ENCODE measurements at places on chromosomes 4 and X. TPM values are rescaled to one million over a fixed set of nuclear protein-coding genes. Genes with fewer than 3 reads are reported as not detected.

GRCh38 chrX:24566240-24566639, 80.9 kb downstream of the PCYT1B start:
- no peak for DNase-seq

DNA sequence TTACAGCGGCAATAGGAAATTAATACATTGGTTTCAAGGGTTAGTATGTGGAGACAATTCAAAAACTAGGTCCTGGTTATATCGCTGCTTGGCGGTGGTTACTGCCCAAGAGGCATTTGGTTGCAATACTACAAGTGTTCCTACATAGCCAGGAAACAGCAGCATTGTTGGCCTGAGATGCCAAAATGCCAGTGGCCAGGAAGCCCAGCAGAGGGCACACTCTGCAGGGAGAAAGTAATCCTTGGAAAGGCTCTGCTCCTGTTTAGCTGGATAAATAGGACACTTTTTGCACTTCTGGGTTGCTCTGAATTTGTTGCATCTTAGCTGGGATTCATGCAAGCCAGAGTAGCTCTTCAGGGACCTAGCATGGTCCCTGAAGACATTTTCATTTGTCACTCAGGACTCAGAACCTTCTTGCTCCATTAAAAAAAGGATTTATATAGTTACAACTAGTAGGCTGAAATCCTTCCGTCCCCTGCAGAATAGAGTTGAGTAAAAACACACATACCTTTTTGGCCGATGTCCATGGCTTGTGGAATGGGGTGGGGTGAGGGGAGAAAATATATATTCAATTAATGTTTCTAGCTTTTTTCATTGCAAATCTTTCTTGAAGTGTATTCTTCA, 8.1 kb upstream of the GPR119 start:
- DNase-seq, result peak; percentile 52

GRCh38 chr4:39637586-39638353, 895 bp downstream of the SMIM14 start:
- DNase-seq, result peak; percentile 47

DNA sequence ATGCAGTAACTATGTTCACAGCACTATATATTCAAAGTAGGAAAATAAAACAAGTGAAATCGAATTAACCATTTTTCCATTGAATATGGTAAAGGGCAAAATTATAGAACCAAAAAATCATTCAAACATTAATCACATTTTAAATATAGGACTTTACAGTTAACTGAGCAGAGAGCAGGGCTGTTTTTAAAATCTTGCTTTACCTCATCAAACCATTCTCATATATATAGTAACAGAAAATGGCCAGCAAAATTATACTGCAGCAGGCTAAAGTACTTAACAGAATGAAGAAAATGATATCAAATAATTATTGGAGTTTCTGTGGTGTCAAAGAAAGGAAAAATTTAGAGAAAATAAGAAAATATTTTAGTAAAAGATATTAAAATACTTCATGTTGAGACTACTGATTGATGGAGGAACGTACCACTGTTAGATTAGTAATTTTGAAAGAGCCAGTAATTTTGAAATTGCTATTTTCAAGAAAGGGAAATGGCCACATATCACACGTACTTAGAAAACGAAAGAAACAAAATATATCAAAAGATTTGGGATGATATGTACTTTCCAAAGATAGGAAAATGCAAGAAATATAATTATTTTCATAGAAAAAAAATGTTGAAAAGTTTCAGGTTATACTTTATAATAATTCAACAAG, 813.7 kb downstream of the DMD start:
- DNase-seq, result no peak

- DNase-seq, result no peak
These were observed 6.7 kb downstream of the DOCK11 start for GRCh38 chrX:118502161-118502789.

- no peak for DNase-seq
These were observed 180.8 kb downstream of the FRMPD4 start for GRCh38 chrX:12319003-12319519.

- DNase-seq, result no peak
These were observed 8.5 kb downstream of the NAT8L start for GRCh38 chr4:2067446-2068197.

The TMPRSS11A gene
- not detected for total RNA-seq

The IL13RA2 gene
- not detected for total RNA-seq

The DCLK2 gene
- 3.4 TPM for total RNA-seq

The ASB12 gene
- 0.29 TPM for total RNA-seq

The SSX2B gene
- total RNA-seq, result not detected
